Gastroesophageal sphincter (tissue), 4 donors: ENCODE measurements at places on chromosomes 13 and 19. TPM values are rescaled to one million over a fixed set of nuclear protein-coding genes. Genes with fewer than 3 reads are reported as not detected.

The PTH2 gene
- total RNA-seq, result not detected

The FXYD1 gene
- 140 TPM for total RNA-seq

The IFNL2 gene
- not detected for total RNA-seq

The ZNF20 gene
- 4.9 TPM for total RNA-seq

The TTC9B gene
- not detected for total RNA-seq

The ZNF607 gene
- 6.2 TPM for total RNA-seq

The CADM4 gene
- 52.5 TPM for total RNA-seq

The PODNL1 gene
- total RNA-seq, result 0.67 TPM

The ZNF560 gene
- not detected for total RNA-seq

The SLITRK5 gene
- total RNA-seq, result 0.25 TPM

The CYP2F1 gene
- total RNA-seq, result not detected

The RASAL3 gene
- 2.7 TPM for total RNA-seq

The CD70 gene
- 2.2 TPM for total RNA-seq

The SIGLEC12 gene
- not detected for total RNA-seq

The ZNF799 gene
- total RNA-seq, result 5.1 TPM

The TUBB4A gene
- 3.2 TPM for total RNA-seq

The PNMA8C gene
- 0.12 TPM for total RNA-seq

The PNMA8B gene
- total RNA-seq, result 1.3 TPM

The FUT2 gene
- not detected for total RNA-seq

The CPAMD8 gene
- 9.6 TPM for total RNA-seq

The GPR18 gene
- total RNA-seq, result not detected

The POSTN gene
- total RNA-seq, result 119 TPM

The CTXN1 gene
- total RNA-seq, result 22.4 TPM

The OR7G2 gene
- total RNA-seq, result not detected

The ZNF835 gene
- total RNA-seq, result 11.4 TPM

The NLRP7 gene
- total RNA-seq, result not detected

The RCBTB2 gene
- total RNA-seq, result 14.9 TPM
